ENCODE measurements at places on chromosomes 7 and 10.

GRCh38 chr10:59622320-59623132 lies 87.1 kb downstream of the SLC16A9 start:
- peak; percentile 47 for DNase-seq

GRCh38 chr10:69614130-69614529 lies 15.9 kb upstream of the FAM241B start:
- no peak for DNase-seq

- no peak for DNase-seq
Observed at GRCh38 chr7:128084896-128085608, 53.8 kb upstream of the LRRC4 start.

GRCh38 chr7:142383841-142384492 lies 126.1 kb upstream of the PRSS58 start:
- no peak for DNase-seq

- DNase-seq, result no peak
Observed at GRCh38 chr7:22109761-22110160, 164.1 kb upstream of the CDCA7L start.

DNA sequence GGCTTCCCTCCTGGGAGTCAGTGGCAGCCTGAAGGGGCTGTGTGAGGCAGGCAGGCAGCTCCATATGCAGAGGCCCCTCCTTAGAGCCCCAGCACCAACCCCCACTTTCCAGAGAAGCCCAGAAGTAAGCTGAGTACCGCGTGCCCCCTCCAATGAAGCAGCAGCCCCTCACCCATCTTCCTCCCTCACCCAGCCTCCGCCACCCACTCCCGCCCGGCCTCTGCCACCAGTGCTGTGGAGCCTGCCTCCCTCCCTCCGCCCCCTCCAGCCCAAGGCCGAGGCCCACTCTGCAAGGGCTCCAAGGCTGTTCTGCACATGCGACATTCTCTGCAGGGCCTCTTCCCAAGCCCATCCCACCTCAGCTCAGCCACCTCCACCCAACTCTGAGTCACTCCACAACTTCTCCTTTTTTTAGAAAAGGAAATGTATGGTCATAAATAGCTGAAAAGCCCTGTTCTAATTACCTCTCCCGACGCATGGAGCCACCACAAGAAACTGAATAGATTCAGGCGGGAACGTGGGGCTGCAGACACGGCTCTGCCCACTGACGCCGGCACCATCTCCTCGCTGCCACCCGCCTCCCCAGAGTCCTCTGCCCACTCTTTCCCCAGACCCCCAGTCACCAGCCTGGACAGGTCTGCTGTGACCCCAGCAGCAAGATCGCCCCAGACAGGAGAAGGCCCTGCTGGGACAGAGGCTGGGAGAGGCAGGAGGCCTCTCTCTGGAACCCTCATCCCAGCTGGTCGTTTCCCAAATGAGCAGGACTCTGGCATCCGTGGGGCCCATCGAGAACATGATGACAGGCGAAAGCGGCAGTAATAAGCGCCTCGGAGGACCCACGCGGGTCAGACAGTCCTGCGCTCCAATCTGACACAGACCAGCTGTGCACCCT lies 213.9 kb downstream of the MAD1L1 start:
- no peak for DNase-seq

- DNase-seq, result no peak
Observed at GRCh38 chr10:131129544-131129943, 182.0 kb downstream of the TCERG1L start.

- DNase-seq, result no peak
Observed at GRCh38 chr10:89203237-89203636, 3.9 kb downstream of the CH25H start.

DNA sequence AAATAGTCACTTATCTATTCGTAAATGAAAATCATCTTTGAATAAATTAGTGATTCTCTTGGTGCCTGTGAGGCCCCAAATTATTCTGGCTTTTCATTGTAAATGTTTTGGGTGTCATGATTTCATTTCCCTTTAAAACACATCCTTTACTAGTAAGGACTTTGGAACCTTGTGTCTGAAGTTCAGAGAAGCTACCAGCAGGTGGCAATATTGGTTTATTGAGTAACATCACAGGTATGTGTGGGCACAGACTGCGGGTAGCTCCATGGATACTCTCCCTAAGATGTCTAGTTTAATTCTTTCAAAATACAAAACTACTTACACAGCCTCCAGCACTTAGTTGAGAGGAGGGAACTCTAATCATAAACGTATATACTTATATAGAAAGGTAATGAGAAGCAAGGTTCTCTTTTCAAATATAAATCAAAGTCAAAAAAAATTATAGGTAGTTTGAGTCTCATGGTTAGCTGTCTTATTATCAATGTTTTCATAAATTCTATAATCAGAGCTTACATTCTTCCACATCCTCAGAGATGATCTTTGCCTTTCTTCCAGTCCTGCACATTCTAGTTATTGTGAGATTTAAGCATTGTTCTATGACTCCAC lies 449.6 kb downstream of the GRM8 start:
- peak; percentile 81 for DNase-seq

All from LoVo (cell line).